Hematopoietic multipotent progenitor cell treated with erythropoietin and hydrocortisone succinate and interleukin-3 and kit ligand, for 17 days (in vitro differentiated cells): ENCODE measurements at places on chromosomes 3 and 15.

DNA sequence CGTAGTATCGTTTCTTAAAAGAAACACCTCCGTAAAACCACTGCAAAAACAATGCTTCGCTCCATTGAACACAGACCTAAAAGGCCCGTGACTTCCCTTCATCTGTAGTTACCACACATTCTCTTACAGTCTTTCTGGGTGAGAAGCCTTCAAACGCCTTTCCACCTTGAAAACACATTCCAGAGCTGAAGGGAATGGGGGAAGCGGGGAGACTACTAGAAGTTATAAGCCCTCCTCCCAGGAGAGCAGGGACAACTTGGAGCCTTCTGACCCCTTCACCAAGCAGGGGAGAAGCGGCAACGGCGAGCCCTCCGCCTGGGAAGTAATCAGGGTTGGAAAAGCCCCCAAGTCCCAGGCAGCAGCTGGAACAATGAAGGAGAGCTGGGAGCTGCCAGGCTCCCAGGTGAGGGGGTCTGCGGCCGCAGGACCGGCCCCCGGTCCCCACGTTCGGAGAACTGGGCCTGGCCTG, 461 bp downstream of the SECISBP2L start:
- peak; percentile 48 for DNase-seq

GRCh38 chr15:82572986-82573385, 32.7 kb upstream of the RPS17 start:
- DNase-seq, result no peak

- DNase-seq, result no peak
Observed at GRCh38 chr15:80839764-80840130, 60.6 kb downstream of the CEMIP start.

DNA sequence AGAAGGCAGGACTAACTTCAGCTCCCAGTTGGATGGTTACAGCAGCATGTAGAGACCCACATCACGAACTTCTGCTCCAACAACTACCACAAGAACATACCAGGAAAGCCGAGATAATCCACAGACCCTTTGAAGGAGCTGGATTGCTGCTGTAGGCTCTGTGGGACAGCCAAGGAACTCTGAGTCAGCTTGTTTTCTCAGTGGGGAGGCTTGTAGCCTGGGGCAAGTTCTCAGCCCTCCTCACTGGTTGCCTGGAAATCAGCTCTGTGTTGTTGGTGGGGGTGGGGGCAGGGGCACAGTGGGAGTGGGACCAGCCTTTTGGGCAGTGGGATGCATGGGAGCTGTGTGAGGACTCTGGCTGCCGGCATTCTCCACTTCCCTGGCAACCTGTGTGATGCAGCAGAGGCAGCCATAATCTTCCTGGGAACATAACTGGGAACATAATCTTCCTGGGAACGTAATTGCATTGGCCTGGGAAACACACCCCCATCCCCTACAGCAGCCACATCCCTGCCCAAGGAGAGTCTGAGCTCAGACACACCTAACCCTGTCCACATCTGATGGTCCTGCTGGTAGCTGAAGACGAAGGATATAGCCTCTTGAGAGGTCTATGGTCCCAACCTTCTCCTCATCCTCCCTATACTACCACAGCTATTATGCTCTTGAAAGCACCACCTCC, 153.1 kb downstream of the PEAK1 start:
- no peak for DNase-seq

GRCh38 chr3:18024715-18025114, 282.3 kb upstream of the TBC1D5 start:
- no peak for DNase-seq

DNA sequence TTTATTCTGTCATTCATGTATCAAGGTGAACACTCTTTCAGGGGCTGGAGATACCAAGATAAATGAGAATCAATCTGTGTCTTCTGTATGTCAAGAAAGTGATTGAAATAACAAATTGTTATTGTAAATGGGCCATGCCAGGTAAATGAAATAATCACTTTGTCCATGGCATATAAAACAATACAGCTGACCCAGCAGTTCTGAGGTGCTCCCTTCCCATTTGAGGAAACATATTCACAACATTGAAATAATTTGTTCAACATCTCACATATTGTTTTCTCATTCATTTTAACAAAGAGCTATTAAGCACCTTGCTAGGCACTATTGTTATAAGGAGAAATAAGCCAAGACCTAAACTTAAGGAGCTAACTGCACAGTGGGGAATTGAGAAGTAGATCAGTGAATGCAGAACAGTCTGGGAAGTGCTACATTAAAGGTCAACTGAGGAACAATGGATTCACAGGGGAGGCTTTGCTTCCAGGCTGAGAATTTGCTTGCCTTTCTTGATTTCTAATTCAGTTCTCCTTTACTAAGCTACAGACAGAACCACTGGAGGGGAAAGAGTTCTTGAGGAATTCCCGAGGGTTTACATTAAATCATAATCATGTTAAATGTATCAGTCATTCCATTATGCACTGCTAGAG, 806.3 kb upstream of the ARPP21 start:
- no peak for DNase-seq

DNA sequence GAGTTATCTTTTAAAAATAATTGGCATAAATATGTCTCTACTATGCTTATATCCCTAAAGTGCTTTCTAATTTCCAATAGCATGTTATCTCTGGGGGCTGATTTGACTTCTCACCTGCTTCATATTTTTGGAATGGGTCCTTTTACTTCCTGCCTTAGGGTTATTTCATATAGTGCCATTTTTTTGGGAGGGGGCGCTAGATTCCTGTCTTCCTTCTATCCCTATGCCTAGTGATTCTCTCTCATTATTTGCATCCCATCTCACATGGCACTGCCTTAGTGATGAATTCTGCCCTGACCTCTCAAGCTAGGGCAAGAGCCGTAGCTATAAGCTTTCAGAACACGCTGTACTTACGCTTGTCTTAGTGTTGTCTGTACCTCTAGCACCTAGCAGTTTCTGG, 150.3 kb upstream of the SLITRK3 start:
- no peak for DNase-seq

DNA sequence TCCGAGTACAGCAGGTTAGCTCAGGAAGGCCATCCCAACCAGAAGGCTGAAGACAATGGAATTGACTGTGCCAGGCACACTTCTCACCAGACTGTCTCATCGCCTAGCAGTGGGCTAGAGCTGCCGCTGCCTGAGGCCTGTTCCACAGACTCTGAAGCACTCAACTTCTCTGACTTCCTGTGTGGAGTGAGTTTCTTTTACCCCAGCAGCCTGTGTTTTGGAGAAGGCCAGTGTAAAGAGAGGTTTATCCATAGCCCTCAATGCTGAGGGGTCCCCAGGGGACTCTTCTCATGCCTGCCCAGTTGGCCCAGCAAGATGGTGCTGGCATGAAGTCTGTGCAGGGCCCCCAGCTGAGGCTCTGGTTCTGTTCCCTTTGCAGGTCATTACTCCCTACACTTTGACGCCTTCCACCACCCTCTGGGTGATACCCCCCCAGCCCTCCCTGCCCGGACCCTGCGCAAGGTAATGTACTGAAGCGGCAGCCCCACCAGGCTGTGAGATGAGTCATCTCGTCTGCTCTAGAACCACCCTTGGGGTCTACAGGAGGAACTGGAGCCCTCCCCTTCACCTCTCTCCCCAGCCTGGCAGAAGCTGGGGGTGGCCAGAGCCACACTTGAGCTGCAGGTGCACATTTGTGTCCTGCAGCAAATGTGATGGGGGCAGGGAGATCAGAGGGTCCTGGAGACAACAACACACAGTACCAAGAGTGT, 5.2 kb upstream of the MANF start:
- no peak for DNase-seq

- DNase-seq, result no peak
Observed at GRCh38 chr15:89370120-89370977, 35.7 kb upstream of the POLG start.

- DNase-seq, result no peak
Observed at GRCh38 chr3:52388933-52389332, 56.0 kb downstream of the SEMA3G start.

DNA sequence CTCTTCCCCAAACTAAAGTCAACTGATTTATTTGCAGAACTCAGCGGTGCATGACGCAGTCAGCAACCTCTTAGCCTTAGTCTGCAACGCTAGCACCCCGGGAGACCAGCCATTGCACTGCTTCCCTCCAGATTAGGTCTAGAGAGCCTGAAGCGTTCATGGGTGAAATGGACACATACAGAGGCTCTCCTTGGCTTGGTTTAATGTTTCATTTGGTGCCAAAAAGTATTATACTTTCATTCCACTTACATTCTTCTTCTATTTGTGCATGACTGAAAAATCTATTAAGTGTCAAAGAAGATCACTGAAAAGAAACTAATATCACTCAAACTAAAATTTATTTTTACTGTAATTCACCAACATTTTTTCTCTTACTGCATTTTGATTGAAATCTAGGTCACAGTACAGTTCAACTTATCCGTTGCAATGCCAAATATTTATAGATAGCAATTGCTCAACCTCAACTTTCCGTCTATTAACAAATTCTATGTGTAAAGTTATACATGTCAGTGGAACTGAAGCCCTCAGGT, 116.2 kb downstream of the ROBO1 start:
- no peak for DNase-seq

DNA sequence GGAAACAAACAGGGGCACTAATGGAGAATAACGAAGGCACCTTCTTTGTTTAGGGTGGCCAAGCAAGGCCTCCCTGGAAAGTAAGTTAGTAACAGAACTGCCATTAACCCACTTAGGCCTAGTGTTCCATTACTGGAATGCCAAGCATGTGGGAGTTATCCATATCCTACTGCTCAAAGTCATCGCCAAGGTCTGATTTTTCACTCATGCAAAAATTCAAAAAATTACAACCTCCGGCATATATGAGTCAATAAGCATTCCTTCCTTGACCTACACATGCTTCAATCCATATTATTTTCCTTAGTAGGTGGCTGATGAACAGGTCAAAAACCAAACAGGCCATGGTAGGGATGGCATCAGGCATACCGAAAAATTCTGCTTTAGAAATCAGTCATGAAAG, 1097.2 kb downstream of the FHIT start:
- no peak for DNase-seq

- no peak for DNase-seq
Observed at GRCh38 chr3:14206548-14207177, 28.0 kb downstream of the LSM3 start.

DNA sequence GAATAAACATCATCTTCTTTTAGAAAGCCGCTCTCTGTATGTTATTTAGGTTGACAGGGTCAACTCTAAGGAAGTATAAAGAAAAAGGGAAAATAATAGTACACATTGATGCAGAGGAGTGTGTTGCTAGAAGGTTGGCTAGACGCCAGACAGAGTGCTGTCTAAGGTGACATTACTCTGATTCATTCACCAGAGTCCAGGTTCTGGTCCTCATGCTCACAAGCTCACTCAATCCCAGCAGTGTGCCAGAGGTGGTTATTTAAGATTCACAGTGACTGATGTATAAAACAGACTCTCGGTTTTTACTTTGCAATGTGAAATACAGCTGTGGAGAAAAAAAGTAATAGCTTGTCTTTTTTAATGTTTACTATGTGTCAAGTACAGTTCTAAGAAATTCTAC, 1.7 kb downstream of the CFAP44 start:
- DNase-seq, result no peak

DNA sequence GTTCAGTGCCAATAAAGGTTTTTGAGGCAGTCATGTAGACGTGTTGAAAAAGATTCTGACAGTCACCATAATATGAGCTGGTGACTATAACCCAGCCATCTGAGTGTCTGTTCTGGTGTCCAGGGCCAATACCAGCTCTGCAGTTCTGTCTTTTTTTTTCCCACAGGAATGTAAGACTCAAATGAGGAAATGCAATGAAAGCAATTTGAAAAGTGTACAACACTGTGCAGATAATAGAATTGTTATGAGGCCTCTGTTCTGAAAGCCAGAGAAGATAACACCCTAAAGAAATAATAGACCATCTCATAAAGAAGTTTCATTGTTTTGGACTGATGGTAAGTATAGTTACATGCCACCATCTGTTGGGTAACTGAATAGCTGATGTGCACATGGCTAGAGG, 57.1 kb downstream of the CLDN1 start:
- no peak for DNase-seq

DNA sequence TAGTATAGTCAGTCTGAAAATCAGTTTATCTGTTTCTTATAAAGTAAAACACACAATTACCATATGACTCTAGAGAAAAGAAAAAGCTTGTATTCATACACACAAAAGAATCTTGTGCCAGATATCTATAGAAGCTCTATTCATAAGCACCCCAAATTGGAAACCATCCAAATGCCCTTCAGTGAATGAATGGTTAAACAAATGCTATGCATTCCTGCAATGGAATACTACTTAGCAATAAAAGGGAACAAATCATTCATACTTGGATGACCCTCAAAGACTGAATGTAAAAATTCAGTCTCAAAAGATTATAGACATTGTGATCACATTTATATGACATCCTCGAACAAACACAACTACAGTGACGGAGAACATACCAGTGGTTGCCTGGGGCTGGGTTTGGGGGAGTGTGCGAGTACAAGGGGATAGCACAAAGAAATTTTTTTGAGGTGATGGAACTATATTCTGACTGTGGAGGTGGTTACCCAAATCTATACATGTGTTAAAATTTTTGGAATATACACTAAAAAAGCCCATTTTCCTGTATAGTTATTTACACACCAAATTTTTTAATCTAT, 680.6 kb downstream of the NTRK3 start:
- no peak for DNase-seq

GRCh38 chr3:102887431-102887830, 452.6 kb downstream of the ZPLD1 start:
- no peak for DNase-seq

GRCh38 chr15:58235961-58236360, 97.8 kb downstream of the AQP9 start:
- no peak for DNase-seq

- DNase-seq, result no peak
Observed at GRCh38 chr3:85481411-85482212, 522.8 kb downstream of the CADM2 start.

DNA sequence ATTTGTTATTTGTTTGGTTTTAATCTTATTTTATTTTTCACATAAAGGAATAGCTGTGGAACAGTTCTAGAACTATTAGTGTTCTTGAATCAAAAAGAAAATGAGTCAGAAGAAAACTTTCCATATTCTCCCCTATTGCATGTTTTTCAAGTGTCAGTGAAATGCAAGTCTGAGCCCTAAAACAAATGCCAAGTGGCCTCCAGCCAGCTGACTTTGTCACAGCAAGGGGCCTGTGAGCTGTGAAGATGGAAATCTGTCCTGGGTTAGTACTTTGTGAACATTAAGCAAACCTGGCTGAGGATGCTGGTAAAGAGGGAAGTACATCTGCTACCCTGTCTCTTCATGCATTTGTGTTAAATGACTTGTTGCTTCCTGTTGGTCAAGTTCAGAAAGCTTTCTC, 14.2 kb downstream of the LRRC49 start:
- DNase-seq, result no peak

DNA sequence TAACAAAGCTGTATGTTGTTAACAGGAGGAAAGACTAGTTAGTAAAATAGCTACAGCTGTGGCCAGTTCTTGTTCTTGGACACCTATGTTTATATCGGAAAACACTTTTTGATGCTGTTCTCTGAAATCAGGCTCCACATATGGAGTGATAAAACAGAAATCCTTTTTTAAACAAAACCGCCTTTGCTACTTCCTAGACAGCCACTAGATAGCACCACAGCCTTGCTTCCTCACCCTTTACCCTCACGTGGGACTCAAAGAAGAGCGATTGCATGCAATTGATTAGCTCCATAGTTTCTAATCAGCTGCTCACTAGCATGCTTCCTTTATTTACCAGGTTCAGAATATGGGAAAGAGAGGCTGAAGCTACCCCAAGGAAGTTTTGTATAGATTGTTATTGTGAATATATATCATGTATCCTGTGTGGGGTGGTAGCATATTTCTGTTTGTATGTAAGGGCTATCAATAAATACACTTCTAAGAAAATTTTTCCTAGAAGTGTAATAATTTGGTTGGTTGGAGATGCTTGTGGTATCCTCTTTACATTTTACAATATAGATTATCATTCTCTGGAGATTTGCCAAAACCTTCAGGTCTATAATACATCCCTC, 4.3 kb upstream of the MTFMT start:
- no peak for DNase-seq
